ENCODE measurements at places on chromosomes 12 and 14.

DNA sequence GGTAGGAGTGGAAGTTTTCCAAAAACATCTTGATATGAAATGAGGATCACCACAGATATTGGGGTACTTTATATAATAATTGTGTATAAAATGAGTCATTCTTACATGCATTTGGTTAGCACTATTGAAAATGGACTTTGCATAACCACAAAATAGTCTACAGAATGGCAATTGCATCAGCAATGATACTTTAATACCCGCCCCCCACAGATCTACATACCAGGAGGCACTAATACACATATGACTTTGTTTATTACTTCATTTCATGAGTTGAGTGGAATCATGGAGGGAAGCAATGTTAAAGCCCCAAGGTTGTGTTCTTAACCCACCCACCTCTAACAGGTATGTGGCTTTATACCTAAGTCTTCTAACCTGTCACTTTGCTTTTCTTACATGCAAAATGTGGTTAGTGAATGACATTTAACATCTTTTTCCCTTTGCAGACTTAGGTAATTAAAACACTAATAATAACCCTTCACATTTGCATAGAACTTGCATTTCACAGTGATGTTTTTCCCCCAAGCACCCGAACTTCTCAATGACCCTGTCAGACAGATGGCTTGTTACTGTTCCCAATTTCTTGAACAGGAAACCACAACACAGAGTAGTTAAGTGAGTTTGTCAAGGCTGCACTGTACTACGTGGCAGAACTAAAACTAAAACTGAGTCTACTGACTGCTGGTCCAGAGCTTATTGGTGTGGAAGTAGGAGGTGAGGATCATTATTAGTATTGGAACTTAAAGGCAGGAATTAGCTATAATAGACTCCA lies 101.9 kb downstream of the NPAS3 start:
- DNase-seq = no peak

DNA sequence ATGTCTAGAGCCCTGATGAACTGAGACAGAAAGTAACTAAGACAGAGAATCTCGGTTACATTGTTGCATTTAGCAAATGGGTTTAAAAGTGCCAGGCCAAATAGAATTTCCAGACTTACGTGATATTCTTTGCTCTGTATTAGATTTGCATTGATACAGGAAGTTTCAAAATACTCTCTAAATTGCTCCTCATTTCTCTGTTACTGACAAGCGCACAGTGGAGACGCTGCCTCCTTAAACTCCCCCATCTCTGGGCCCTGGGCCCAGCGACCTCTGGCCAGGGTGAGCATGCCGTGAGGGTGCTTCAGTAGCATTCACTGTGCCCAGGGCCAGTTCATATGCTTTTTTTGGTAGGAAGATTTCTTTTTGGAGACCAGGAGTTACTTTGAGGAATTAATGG lies 22.9 kb upstream of the EVL start:
- no peak for DNase-seq

DNA sequence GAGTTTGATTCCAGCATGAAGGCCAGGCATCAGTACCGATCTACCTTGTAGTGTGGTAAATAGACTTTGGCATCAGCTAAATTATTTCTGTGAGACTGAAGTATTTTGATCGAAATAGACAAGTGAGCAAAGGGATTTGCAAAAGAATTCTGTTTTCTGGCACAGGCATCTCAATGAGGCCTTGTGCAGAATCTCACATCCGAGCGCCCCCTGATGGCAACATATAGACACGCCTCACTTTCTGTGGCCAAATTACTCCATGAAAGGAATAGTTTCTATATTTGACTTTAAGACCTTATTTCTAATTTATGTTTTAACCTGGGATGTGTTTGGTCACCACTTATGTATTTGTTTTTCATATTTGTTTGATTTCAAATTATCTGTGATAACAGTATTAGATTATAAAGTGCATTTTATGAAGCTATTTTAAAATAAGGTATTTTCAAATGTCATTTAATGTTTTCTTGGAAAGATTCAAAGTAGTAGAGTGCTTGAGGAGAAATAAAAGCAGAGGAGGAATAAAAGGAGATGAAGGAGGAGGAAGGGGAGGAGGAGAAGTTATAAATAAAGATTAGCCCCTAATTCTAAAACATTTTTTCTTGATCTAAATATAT lies 731.9 kb downstream of the NRXN3 start:
- no peak for DNase-seq

- no peak for DNase-seq
Observed at GRCh38 chr12:111181143-111181726, 187.7 kb downstream of the PHETA1 start.

- no peak for DNase-seq
Observed at GRCh38 chr12:108907839-108908351, 28.0 kb downstream of the DAO start.

- no peak for DNase-seq
Observed at GRCh38 chr12:13425766-13426165, 229.2 kb downstream of the EMP1 start.

GRCh38 chr14:100071545-100071944 lies 6.3 kb downstream of the EVL start:
- no peak for DNase-seq

DNA sequence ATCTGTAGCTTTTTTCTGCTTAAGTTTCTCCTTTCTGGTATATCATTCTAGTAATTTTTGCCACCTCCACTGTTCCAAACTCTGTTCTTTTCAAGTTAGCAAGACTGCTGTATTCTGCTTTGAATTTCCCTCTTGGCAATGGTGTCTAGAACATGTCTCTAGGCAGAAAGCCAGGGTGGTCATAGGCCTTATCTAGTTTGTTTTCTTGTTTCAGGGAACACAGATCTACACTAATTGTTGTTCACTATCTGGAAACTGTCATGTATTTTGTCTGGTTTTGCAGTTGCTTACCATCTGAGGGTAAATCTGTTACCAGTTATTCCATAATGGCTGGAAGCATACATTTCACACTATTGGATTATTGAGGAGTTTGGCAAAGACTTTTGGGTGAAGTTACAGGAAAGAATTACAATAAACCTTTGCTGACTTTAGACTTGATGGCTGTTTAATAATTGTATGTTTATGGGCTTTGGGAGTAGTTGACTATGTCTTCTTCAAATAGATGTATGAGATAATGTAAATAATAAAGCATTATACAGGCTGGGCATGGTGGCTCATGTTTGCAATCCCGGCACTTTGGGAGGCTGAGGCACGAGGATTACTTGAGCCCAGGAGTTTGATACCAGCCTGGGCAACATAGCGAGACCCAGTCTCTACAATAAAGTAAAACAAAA lies 41.4 kb downstream of the FUT8 start:
- no peak for DNase-seq

DNA sequence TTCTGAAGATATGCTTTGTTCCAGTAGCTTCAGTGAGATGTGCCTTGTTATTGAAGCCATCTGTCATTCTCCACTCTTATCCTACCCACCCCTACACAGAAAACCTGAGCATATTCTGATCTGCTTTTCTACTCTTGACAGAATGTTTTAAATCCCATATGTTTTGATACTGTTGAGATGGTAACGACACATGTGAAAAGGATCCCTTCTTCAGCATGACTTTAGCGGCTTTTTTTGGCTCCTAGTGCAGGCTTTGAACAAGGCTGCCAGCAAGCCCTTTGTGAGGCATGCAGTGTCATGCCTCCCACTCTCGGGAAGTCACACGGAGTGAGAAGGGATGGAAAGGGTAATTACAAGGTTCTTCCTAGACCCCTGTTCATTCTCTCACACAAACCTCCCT lies 228.8 kb upstream of the RGS6 start:
- DNase-seq = no peak

DNA sequence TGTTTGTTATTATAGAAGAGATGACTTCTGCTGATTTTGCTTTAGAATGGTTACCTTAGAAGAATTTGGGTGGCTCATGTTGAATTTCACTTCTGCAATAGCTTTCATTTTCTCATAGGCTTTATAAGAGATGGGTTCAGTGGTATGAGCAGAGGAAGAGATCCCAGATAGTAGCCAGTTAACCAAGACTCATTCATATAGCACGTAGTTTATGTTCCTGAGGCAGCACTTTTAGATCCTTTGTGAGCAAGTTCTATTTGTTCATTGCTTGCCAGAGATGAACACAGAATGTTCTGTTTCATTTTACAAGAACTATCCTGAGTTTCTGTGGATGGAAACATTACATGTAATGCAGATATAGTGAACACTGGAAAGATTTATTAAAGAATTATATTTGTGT lies 32.2 kb downstream of the RAB21 start:
- no peak for DNase-seq

DNA sequence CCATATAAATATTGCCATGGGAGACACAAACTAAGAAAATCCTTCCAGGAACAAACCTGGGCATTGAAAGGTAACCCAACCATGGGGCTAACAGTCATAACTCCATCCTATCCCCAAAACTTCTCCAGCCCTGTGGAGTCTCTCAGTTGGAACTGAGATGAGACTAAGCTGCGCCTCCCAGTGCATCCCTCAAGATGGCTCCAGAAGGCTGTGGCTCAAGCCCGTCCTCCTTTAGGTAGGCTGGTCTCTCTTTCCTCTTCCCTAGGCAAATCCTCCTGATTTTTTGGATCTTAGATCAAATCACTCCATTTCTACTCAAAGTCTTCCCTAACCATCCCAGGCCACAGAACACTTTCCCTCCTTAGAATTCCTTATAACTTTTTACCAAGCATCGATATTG lies 364.3 kb upstream of the CCDC196 start:
- no peak for DNase-seq

- no peak for DNase-seq
Observed at GRCh38 chr12:68115281-68115680, 44.3 kb downstream of the IFNG start.

GRCh38 chr14:104981699-104982541 lies 3.7 kb upstream of the CLBA1 start:
- no peak for DNase-seq

DNA sequence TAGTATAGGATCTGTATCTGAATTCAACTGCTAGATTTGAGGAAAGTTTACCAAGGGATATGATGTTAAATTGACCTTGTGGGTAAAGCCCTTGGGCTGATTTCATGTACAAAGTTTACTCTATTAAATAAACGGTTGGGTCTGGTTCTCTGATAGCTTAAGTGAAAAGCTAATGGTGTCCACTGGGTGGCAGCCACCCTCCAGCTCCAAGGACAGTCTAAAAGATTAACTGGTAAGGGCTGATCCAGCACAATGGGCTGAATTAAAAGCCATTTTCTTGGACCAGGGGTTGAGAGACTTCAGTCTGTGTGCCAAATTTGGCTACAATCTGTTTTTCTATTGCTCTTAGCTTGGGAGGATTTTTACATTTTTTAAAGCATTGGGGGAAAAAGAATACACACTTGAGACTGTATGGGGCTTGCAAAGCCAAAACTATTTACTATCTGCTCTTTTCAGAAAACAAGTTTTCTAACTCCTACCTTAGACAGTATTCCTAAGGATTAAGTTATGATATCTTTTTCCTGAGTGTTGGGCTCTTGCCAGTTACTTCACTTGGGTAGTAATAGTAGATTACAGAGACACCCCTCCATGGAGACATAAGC lies 116.5 kb downstream of the GPHN start:
- no peak for DNase-seq

DNA sequence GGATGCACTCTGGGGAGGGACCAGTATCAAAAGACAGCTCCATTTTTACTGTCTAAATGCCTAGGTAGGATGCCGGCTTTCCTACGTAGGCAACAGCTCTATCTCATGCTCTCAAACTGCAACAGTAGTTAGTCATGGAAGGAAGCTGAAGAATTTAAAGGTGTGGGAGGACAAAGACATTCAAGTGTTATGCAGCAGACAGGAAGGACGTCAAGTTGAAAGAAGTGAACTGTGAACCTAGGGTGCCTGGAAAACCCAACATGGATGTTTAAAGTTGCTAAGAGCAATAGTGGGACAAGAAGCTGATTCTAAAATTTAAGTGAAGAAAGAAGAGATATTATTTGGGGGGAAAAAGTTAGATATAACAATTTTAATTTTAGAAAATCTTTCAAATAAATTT lies 5.9 kb downstream of the SEC23A start:
- no peak for DNase-seq

GRCh38 chr12:52877242-52877641 lies 27.6 kb downstream of the KRT8 start:
- DNase-seq = no peak

GRCh38 chr12:53550595-53550994 lies 43.3 kb upstream of the NPFF start:
- DNase-seq = no peak

- DNase-seq = no peak
Observed at GRCh38 chr14:33834466-33835260, 116.2 kb downstream of the EGLN3 start.

DNA sequence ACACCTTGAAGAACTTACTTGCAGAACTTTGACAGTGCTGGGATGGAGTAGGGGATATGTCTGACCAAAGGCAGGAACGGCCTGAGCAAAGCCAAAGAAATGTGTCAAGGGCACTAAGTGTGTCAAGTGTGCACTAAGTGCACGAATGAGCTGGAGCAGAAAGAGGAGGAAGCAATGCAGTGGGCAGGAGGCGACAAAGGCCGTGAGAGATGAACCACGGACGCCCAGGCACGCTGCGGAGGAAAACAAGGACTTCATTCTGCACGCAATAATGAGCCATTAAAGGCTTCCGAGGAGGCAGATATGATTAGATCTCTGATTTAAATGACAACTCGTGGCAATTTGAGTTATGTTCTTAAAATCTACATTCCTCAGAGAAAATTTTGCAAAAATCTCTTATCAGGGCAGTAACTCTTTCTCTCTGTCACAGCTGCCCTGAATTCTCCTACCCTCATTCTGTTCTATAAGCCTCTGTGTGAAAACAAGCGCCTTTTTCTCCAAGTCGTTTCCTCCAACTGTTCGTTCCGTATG lies 25.3 kb downstream of the GRIN2B start:
- no peak for DNase-seq

DNA sequence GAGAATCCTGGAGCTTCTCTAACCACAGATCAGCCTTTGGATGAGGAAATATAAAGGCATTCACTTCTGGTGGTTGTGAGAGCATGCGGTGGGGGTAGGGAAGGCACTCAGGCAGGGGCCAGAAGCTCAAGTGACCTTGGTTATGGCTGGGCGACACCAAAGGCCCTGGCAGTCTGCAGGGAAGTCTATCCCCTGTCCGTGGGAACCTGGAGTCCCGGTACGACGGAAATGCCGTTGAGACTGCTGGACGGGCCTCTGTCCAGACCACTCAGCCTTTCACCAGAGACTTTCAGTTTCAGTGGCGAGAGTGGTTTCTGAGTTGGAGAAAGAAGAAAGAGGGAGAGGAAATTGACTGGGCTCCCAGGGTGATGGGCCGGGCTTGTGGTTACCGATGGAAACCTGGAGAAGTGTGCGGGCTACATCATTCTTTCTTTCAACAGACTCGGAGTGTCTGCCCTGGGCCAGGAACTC lies 20.9 kb downstream of the ISCA2 start:
- DNase-seq = no peak

DNA sequence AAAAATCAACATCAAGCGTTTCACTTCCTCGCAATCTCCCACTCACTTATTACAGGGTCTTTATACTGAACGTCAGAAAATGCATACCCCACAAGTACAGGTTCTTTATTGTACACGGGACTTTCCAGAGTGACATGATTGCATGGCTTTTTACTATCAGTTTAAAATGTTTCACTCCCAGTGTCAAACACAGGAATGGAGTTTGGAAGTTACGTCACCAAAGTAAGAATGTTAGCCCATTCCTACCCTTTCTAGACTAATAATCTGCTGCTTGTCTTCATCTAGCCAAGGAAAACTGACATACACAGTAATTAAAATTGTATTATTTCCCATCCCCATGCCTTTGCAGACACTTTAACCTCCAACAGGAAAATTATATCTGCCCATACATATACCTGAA lies 624.2 kb downstream of the BCL11B start:
- no peak for DNase-seq

All from stimulated activated CD8-positive, alpha-beta memory T cell treated with anti-CD3 and anti-CD28 coated beads, Interleukin-4, amount 100 ng/mL, for 4 hours (primary cell).